Head of caudate nucleus (tissue), 42 donors: ENCODE measurements at places on chromosomes 11 and 22.

- no peak for DNase-seq
Observed at GRCh38 chr11:69074375-69075140, 25.8 kb downstream of the TPCN2 start.

GRCh38 chr11:134369656-134370525 lies 38.1 kb downstream of the GLB1L2 start:
- DNase-seq = no peak

DNA sequence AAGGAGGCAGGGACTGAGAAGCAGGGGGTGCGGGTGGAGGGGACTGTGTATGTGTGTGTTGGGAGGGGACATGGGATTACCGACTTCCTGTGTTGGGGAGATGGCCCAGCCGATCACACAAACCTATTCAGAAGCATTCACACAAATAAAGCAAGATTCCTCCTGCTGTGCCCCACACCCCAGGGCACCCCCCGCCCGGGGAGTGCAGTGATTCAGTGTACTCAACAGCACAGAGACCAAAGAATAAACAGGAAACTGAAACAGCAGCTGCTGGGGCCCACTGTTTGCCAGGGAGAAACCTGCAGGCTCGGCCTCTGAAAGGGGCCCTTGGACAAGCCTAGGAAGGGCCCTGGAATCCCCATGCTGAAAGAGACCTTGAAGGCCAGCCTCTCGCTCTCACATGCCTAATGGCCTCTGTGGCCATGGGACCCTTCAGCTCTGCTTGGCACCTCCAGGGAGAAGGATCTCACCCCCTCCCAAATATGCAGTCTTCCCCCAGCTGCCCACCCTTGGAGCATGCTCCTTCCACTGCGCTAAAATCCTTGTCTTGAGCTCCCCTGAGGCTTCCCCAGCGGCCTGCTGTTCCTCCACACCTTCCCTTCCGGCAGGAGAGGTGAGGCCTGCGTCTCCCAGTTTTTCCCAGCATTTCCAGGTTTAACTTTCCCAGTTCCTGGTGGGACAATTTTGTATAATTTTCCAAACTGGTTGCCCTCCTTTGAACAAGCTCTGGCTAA lies 72.9 kb downstream of the CSNK2A3 start:
- DNase-seq = no peak

DNA sequence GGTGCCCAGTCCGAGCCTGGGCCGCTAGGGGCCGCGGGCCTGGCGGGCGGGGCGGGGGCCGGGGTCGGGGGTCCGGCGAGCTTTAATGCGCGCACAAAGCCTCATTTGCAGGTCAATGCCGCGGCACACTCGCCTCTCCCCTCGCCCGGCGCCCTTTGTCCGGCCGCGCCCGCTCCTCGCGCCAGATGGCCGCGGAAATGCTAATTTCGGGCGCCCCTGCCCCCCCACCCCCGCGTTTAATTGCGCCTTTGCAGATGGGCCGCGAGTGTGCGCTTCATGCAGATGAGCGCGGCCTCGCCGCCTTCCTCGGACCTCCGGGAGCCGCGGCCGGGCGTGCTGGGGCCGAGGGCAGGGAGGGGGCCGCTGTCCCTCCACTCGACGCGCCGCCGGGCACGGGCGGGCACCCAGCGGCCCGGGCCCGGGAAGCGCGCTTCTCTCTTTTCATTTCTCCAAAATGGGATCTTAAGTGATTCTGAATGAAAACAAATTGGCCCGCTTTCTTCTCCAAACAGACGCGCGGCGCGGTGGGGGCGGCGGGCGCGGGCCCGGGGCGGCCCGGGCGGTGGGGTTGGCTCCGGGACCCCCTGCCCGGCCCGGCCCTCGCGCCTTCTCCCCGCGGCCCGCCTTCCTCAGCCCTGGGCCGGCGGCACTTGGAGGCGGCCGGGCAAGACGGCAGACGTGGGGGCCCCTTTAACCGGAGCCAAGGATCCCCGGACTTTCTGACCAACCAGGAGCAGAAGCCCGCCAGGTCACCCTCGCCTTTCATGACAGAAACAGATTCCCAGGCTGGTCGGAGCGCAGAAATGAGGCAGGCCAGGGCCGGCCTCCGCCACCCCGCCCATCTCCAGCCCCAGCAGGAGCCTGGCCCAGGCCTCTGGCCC lies 22.9 kb downstream of the CDKN1C start:
- no peak for DNase-seq

DNA sequence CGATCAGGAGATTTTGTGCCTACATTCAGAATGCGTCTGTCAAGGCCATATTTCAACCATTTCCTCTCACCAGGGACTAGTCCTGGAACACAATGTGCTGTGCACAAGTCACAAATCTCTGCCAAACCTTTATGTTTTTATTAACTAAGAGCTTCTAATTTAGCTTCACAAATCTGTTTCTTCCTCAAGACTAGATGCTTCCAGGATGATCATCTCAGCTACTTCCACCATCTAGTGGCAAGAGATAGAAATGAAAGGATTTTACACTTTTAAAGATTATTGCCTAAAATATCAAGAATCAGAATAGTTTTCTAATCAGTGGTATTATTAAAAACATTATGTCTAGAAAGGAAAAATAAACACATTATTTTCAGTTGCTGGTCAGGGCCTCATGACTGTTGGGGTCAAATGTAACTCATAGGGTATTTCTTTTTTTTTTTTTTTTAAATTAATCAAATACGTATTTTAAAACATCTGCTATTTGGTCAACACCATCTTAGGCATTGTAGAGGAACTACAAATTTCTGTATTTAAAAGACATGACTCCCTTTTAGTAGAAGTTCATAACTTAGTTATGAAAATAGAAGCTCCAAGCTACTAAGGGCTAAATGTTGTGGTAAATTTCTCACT lies 1102.6 kb downstream of the DLG2 start:
- DNase-seq = no peak

DNA sequence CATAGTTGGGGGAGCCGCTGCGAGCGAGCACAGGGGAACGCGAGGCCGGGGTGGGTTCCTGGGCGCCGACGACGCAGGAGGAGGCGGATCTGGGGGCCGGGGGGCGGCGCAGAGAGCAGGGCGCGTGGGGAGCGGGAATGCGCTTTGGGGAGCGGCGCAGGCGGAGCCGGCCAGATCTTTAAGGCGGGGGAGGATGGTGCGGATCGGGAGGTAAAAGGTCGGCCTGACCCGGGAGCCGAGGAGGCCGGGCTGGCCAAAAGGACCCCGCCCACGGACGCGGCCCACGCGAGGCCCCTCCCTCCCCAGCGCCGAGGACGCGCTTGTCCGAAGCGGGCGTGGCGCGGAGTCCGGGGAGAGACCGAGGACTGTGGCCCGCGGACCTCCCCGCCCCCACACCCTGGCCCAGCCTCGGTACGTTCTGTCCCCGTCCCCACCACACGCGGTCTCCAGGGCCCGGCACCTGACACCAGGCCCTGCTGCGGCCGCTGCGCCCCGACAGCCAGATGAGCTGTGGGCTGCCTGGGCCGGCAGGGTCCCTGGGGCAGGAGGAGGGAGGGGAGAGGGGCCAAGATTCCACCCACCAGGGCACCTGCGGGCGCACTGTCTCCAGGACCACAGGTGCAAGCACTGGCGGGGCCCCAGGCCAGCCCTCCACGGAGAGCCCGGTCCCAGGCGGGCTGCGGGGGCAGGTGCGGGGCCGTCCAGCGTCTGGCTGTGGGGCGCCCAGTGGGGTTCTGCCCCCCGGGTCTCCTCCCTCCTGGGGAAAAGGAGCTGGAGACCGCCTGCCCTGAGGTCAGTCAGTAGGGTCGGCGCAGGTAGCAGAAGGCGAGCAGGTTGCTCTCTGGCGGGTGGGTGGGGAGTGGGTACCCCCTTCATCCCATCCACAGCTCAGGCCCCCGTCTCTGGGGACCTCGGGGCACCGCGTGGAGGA lies 10.9 kb downstream of the PIM3 start:
- peak; percentile 49 for DNase-seq

DNA sequence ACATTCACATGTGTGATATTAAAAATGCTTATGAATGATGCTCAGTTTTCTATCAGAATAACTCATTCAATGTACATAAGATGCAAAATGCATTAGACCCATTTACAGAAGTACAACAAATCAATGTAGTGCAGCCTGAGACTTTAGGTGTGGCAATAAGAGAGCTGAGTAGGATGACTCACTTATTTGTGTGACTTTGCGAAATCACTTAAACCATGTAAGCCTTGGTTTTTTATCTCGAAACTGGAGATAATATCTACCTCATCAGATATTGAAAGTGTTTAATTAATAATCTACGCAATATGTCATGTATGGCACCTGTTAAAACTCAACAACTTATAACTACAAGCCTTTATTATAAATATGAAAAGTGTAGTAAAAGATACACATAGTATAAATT lies 105.7 kb upstream of the LUZP2 start:
- no peak for DNase-seq

DNA sequence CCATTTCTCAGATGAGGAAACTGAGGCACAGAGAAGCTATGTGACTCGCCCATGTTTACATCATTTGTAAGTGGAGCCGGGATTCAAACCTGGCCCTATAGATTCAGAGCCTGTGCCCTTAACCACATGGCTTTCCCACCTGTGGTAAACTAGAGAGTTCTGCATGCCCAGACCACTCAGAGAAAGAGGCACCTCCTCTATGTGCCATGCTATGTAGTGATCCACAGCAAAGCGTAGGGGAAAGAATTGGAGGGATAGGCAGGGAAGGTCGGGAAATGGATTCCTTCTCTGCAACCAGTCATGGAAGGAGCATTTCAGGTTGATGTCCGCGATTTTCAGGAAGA lies 15.4 kb upstream of the POU2AF2 start:
- no peak for DNase-seq

DNA sequence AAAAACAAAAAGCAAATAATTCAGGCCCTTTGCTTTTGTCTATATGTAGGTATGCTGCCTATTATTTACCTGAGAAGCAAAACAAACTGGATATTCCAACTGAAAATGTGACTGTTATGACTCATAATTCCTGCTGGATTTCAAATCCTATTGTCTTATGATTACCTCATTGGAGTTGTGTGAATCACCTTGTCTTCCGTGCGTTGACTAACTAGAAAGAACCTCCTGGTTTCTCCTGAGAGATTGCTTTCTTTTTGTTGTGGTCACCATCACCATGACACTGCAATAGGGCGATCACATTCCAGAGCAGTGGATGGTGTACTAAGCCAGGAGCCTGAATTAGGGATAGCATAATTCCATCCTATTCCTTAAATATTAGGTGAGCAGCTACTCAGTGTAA lies 23.0 kb upstream of the EXPH5 start:
- no peak for DNase-seq

GRCh38 chr22:32185821-32186220 lies 19.1 kb downstream of the RFPL2 start:
- no peak for DNase-seq

GRCh38 chr22:46466255-46466676 lies 71.2 kb downstream of the CELSR1 start:
- no peak for DNase-seq

- no peak for DNase-seq
Observed at GRCh38 chr11:120501976-120502755, 9.4 kb upstream of the GRIK4 start.

DNA sequence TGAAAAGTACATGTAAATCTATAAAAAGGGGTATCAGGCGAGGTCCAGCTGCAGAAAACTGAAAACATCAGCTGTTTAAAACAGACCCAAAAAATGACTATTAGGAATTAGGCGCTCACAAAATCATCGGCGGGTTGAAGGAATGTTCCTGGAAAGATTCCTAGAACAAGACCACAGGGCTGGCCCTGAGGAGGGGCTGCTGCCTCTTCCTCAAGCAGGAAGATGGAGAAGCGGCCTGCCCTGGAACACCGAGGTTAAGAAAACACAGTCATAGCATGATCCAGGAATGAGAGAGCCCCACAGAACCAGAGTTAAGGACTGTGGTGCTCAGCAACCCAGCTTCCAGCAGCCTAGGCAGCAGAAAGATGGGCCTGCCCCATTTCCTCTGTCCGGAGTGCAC lies 78.4 kb downstream of the C11orf91 start:
- no peak for DNase-seq

GRCh38 chr11:43907028-43907975 lies 26.7 kb downstream of the ALKBH3 start:
- no peak for DNase-seq

DNA sequence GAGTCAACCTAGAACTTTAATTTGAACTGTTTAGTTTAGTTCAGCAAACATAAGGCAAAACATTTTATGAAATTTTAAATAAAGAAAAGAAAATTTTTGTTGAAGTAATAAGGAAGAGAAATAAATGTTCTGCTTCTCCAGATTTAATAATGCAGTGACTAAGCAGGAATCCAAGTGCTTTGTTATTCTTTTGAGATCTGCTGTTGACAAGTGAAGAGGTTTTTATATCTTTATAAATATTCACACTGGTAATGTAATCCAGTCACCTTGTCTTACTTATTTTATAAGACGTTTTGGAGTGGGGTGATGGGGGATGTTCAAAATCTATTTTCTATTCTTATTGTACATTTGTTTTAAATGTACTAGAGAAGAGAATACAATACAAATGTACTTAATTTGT lies 725.9 kb upstream of the CCDC179 start:
- DNase-seq = no peak

DNA sequence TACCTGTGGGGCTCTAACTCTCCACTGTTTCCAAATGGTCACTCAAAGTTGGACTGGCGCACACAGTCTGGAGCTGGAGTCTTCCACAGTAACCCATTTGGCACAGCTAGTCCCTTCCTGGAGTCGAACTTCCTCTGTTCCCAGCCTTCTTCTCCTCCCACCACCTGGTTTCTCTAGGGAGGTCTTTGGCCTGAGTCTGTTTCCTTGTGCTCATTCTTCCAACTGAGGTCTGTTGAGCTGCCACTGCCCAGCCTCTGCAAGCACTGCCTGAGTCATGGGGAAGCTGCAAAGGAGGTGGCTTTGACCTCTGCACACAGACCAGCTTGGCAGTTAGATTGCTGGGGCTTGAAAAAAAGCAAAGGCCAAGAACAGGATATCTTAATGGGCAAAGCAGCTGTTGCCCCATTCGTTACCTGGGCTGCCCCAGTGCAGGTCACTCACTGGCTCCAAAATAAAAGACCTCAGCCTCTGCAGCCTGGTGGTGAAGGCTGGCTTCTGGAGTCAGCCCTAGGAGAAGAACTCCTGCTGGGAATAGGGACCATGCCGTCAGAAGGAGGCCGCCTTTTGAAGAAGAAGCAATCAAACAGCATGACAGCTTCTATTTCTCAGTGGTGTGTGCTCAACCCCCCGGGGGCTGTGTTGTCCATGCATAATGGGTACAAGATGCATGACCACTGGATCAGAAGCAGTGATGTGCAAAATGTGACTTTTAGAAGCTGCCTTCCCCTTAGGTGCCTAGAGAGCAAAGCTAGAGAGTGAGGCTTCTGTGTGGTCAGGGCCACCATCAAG lies 3.0 kb downstream of the ADAMTS15 start:
- DNase-seq = no peak
